ENCODE measurements at places on chromosomes 2 and 18.

DNA sequence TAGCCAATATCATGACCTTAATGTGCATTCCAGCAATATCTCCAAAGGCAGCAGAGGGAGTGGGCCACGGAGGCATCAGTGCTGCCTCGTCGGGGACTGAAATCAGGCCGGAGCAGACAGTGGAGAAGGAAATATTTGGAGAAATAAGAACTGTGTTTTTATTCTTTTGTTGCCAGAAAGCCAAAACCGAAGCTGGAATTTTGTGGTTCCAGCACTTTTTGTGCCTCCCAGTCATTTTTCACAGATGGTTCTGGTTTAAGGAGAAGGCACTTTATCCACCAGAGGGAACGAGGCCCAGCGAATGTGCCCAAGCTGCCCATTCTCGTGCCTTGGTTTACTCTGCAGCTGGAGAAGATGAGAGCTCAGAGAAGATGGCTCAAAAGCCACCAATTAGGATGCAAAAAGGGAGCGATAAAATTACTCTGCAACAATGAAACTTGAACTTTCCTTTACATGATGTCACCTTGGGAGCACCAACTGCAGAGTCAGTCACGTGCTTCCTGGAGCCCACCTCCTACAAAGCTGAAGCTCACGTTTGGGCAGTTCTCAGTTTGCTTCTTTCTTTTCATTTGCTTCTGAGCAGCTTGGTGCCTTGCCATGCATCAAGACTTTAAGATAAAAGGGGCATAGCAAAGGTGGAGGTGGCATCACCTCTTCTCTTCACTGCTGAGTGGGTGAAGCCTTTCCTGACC is 288.7 kb downstream of the LPIN1 start:
- DNase-seq = no peak

DNA sequence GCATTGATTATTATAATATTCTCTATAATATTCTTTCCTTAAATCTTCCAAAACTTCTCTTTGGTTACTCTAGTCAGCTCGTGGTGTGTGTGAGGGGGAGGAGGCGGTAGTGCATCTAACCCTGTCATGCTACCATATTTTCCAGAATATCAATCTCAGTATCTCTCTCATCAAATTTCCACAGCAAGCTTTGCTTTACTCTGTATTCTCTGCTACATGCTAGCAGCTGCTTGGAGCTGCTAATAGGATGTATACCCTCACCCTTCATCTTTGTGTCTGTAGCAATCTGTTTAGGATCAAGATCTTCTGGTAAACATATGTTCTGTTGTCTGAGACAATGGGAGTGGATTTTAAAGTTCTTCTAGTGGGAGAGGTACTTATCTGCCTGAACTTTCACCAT is 303.8 kb upstream of the KLHL14 start:
- no peak for DNase-seq

DNA sequence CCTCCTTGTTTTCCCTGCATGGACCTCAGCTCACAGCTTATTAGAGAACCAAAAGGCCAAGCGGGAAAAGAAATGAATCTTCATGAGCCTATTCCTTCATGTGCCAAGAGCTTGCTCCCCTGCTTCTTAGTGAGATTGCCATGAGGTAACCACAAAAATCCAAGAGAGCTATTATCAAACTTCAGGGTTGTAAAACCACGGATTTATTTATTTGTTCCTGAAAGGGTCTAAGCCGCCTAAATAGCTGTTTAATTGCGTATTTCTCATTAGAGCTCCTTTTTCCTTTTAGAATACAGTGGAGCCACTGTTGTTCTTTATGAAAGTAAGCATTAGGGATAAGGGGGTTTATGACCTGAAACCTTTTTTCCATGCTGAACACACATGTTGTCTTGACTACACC is 58.0 kb downstream of the SRD5A2 start:
- DNase-seq = no peak

- DNase-seq = no peak
Measured at GRCh38 chr2:120765678-120766469, 30.2 kb downstream of the GLI2 start.

- DNase-seq = no peak
Measured at GRCh38 chr2:69159986-69160385, 147.0 kb downstream of the ANTXR1 start.

- DNase-seq = no peak
Measured at GRCh38 chr2:206856513-206856912, 82.8 kb upstream of the CPO start.

DNA sequence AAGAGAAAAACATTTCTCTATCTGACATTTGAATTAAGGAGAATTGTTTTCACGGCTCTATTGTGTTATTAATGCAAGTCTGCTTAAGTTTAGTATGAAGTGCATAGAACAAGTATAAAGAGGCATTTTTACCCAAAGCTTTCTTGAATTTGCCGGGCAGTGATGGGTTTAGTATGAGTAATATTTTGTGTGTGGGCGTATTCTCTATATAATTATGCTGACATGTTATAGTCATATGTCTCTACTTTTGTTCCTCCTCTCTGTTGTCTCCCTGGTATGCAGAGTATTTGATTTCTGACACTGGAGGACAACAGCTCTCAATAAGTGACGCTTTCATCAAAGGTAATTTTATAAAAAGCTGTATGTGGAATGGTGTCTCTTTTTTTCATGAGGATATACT is 45.9 kb downstream of the PIKFYVE start:
- no peak for DNase-seq

DNA sequence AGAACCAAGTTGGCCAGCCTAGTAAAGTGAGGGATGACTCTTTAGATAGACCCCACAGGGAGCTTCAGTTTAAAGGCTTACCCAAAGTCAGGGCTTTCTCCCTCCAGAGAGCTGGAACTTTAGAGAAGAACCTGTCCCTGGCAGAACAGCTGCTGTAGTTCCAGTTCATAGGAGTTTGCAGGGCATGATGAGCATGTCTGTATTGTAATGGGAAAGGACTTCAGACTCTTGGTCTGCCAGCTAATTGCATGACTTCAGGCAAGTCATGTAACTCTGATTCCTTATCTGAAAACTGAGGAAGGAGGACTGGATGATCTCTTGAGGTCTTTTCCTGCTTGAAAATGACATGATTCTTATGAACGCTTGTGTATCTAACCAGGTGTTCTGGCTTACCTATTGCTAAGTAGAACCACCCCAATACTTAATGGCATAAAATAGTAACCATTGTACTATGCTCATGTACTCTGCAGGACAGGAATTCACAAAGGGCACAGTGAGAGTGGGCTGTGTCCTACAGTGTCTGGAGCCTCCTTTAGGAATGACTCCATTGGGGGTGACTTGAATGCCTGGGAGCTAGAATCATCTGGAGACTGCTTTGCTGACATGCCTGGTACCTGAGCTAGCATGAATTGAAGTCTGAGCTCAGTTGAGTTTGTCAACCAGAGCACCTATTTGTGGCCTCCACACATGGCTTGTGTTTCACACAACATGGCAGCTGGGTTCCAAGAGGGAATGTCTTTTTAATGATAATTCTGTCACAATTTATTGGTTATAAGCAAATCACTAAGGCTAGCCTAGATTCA is 18.9 kb downstream of the SP5 start:
- DNase-seq = no peak

DNA sequence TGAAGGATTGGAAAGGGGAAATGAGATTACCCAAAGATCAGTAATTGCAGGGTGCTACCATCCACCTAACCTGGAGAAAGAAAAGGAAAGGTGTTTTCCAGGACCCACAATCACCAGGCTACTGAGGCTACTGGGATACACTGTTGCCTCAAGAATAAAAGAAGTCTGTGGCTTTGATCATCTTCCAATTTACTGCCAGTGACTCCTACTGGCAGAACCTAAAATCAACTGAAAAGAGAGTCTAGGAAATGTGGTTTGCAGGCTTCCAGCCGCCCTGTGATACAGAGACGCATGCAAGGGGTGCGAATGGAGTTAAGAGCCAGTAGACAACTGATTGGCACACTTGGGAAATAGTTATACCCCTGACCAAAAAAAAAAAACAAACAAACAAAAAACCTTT is 16.6 kb upstream of the TTL start:
- no peak for DNase-seq

DNA sequence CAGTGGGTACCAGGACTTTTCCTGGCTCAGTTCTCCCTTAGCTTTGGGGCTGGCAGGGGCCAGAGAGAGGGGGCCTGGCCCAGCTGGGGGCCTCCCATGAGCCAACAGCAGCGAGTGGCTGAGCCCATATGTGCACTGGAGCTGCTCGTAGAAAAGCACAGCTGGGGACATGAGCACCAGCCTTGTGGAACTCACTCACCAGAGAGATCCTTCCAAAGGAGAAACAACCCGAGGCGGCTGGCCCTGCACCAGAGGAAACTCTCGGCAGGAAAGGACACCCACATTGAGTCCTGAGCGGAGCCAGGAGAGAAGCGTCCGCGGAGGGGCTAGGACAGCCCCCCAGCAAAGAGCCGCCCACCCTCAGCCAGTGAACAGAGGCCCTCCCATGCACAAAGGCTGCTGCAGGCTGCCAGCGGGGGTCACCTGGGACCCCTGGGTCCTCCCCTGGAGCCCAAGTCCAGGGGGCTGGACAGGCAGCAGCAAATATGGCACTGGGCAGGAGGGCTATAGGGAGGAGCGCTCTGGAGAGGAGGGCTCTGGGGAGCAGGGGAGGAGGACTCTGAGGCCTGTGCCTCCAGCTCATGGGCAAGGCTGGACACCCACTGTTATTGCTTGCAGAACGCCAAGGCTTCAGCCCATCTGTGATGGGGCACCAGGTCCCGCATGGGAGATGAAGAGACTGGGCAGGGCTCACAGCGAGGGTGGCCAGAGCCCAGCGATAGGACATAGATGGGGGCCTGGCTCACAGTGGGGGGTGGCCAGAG is 42.1 kb upstream of the SNED1 start:
- no peak for DNase-seq

- DNase-seq = no peak
Measured at GRCh38 chr2:52356556-52356955, 1324.6 kb upstream of the NRXN1 start.

DNA sequence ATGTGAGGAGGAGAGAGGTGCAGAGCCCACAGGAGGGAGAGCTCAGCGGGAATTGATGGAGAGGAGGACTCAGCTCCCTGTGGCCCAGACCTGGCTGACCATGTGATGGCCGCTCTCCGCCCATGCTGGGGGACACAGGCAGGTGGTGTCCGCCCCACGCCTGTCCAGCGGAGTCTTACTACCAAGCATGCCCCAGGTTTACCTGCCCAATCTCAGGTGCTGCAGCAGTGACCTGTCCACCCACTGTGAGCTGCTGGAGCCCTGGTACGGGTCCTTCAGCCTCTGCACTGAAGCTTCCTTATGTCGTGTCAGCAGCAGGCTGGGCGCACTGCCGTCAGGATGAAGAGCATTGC is 170.8 kb downstream of the RTP5 start:
- DNase-seq = no peak

- DNase-seq = no peak
Measured at GRCh38 chr2:109125593-109126500, 3.2 kb upstream of the SH3RF3 start.

DNA sequence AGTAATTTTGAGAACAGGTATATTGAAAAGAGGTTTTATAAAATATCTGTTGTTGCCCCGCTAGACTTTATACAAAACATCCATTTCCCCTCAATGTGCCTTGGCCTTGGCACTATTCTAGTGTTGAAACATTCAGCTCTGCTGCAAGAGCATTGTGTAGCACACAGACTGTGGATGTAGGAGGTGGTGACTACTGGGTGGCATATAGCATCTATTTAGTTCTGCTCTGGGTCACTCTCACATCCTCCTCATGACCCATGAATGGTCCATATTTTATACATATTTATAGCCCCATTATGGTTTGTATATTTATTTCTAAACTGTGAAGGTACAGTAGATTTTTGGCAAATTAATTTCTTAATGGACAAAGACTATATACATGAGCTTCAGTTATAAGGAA is 1022.0 kb upstream of the CELF4 start:
- no peak for DNase-seq

- DNase-seq = no peak
Measured at GRCh38 chr18:11989966-11990380, 8.7 kb downstream of the IMPA2 start.

GRCh38 chr2:38076152-38076709 is 280 bp upstream of the CYP1B1 start:
- DNase-seq = no peak

GRCh38 chr2:214519258-214519818 is 108.5 kb downstream of the VWC2L start:
- DNase-seq = no peak

DNA sequence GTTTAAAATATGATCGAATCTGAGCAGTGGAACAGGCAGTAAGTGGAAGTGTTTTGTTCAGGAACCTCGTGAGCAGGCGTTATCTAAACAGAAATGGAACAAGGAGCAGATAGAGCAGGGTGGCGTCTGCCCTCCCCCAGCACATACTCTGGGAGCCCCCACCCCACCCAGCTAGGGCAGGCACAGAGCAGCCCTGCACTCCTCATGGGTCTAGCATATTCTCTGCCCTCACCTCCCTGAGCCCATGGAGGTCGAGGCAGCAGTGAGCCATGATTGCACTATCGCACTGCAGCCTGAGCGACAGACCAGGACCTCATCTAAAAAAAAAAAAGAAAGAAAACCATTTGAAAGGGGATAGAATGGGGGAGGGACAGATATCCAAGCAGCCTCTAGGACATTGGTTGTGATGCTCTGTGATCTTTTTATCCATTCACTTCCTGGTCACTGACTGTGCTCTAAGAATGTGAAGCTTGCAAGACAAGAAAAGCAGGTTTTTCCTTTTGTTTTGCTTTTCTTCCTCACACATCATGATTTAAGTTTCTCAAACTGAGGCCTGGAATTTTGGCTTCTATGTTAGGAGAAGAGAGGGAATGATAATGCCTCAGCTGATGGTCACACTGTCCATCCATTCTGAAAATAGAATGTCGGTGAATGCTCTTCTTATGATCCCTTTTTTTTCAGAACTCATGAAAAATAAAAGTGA is 3.1 kb downstream of the MLPH start:
- DNase-seq = no peak

DNA sequence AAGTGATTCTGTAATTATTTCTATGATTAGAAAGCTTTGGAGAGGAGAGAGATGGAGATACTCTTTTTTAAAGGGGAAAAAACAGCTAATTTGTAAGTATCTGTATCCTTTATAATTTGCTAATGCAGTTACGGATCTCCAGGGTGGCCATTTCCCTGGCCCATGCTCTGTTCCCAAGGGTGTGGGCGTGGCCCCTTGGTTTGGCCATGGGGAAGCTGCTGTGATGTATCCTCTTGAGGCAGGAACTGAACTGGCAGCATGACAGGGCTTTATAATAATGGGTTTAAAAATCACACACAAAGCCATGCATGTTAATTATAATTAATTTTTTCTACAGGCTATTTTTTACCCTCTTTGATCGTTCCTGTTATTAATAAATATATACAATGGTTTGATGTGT is 27.0 kb downstream of the TRAPPC12 start:
- no peak for DNase-seq

- DNase-seq = no peak
Measured at GRCh38 chr18:36963464-36963863, 134.5 kb downstream of the KIAA1328 start.

DNA sequence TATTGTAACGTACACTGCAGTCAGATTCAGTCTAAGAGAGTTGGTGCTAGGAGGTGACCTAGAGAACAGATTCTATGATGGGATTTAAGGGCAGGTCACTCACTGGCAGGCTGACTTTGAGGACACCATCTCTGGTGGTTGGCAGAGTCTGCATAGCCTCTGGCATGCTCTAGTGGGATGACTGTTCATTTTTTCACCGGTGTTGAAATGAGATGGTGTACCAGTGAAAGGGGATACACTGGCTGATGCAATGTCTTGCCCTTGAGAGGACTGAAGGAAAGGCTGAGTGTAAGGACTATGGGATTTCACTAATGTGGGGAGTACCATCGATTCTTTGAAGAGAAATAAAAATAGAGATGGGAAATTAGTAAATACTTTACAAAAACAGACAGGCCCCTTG is 186.9 kb upstream of the PIEZO2 start:
- DNase-seq = no peak
